ENCODE measurements at places on chromosomes 11 and 22.

DNA sequence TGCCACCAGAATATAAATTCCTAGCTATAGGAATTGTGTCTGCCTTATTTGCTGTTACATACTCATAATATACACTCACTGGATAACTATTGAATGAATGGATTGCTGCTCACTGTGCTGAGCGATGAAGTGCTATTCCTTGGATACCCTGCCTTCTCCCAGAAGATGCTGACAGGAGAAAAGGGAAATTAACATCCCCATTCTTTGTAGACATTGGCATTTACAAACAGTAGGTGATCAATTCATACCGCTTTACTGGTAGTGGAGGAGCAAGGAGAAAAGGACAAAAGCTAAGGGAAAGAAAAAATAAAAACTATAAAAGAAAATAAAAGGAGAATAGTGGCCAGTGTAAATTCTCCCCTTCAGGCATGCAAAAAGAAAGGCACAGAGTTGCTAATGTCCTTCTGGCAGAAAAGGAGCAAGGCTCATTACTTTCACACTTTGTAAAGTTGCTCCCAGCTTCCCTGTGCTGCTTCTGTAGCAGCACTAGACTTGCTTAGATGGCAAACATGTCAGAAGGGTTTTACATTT, 183.0 kb downstream of the LUZP2 start:
- no peak for DNase-seq

GRCh38 chr11:1705126-1706052, 8.4 kb downstream of the KRTAP5-6 start:
- DNase-seq, result no peak

DNA sequence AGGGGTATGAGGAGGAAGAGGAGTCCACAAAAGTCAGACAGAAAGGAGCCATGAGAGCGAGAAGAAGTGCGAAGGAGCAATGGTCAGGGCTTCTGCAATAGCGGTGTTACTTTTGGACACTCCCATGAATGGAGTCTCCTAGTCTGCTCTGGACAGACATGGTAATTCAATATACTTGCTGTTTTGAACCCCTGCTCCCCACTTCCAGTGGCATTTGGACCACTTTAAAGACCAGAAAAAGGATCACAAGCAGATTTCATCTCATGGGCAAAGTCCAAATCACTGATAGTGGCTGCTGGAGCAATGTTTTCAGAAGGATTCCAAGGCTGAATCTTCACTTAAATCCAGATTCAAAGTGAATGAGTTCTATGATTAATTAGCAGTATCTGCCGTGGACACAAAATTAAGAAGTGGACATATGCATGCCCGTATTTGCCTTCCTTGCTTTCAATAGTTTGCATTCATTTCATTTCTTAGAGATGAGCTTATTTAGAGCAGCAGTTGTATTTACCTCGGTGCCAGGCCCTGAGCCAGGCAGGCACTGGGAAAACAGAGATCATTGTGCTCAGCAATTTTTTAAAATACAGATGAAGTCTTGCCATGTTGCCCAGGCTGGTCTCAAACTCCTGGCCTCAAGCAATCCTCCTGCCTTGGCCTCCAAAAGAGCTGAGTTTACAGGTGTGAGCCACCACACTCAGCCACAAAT, 72.0 kb downstream of the SLC1A2 start:
- DNase-seq, result no peak

- DNase-seq, result peak; percentile 69
These were observed 43.2 kb upstream of the CLMP start for GRCh38 chr11:123238297-123238696.

GRCh38 chr11:73453562-73453961, 77.4 kb downstream of the RELT start:
- DNase-seq, result peak; percentile 31

DNA sequence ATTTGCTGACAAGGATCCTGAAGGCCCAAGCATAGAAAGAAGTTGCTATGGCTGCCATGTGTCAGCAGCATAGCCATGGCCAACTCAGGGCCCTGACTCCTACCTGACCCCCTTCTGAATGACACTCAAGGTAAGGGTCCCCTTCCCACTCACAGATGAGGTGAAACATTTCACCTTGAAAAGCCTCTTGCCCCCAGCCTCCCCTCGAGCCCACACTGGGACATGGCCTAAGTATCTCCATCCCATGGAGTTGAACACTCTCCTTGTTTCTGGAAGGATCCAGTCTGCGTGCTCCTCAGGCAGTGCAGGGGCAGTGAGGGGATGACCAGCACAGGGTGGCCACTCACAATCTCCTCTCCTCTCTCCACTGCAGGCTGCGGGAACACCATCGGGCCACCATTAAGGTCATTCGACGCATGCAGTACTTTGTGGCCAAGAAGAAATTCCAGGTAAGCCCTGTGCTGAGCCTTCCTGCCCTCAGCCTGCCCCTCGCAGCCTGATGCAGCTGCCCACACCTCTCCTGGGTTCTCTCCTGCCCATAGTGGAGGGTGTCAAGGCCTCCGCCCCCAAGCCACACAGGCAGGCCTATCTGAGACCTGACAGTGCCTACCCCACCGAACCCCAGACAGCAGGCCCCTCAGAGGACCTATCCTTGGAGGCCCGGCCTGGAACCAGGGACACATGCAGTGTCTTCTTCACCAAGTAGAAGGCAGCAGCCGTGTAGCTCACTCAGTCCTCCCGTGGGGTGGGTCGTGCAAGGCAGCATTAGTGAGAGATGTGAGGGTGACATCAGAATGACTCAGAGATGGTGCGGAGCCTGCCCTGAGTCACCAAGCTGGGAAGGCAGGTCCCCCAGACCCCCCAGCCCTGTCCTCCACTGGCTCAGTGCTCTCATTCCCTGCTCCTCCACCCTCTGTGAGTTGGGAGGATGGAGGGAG, 68.9 kb upstream of the KCNQ1OT1 start:
- DNase-seq, result peak; percentile 88

DNA sequence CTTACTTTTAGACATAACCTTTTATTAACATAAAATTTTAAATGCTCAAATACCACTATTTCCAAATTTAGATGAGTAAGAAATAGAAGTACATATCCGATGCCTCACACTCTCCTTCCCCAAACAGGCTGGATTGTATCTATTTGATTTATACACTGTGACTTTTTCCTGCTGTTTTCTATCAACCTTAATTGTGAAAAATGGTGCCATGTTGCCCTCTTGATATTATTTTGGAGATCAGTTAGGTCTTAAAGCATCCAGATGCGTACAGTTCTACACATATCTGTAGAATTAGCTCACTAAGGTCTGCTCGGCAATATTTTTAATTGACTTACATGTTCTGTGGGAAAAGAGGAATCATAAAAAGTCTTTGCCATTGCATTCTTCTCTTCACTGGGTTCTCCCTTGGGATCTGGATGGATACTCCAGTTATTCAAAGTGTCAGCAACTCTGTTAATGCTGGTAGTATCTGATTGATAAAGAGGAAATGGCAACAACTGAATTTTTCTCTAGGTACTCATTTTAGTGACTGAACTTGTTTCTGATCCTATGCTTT, 27.2 kb downstream of the EIF3M start:
- DNase-seq, result no peak

DNA sequence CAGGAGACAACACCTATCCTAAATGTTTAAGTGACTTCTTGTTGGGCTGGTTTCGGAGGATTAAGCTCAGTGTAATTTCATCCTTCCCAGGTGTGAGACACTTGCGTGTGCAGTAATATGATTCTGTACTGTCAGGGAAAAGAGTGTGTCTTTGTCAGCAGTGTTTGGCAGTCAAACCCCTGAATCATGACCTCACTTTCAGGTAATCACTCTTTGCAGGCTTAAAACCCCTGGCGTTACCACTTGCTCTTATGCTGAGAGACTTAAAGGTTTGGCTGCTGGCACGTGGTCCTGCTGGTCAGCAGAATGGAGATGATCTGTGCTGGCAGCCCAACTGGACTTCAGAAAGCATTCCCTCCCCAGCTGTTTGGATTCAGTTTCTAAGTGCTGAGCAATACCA, 56.1 kb downstream of the APIP start:
- DNase-seq, result peak; percentile 32

DNA sequence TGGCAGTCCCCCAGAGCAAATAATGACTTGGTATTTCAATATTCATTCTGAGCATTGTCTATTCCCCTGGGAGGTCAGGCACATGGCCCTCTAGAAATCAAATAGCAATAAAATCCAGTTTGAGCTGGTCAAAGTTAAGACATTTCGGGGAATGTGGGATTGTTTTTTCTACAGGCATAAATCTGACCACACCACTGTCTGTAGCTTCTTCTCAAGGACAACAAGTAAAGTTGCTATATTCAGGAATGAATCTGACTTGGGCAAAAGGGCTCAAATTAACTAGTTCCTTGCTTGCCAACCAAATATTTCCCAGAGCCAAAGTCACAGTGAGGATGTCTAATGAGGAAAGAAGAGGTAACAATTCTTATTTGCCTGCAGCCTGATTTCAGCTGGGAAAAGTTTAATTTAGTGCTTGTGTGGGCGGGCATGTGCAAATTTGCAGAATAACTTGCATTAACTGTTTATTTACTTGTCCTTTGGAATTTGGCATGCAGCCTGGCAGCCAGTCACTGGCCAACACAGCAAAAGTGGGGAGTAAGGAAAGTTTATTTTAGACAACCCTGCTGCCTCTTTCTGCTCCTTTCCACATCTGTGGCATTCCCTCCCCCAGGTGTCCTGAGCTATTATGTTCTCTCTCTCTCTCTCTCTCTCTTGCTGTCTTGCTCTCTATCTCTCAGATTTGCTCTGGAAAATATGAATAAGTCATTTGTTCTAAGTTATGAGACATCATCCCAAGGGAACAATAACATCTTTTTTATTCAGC, 51.2 kb upstream of the ARHGAP20 start:
- peak; percentile 55 for DNase-seq

DNA sequence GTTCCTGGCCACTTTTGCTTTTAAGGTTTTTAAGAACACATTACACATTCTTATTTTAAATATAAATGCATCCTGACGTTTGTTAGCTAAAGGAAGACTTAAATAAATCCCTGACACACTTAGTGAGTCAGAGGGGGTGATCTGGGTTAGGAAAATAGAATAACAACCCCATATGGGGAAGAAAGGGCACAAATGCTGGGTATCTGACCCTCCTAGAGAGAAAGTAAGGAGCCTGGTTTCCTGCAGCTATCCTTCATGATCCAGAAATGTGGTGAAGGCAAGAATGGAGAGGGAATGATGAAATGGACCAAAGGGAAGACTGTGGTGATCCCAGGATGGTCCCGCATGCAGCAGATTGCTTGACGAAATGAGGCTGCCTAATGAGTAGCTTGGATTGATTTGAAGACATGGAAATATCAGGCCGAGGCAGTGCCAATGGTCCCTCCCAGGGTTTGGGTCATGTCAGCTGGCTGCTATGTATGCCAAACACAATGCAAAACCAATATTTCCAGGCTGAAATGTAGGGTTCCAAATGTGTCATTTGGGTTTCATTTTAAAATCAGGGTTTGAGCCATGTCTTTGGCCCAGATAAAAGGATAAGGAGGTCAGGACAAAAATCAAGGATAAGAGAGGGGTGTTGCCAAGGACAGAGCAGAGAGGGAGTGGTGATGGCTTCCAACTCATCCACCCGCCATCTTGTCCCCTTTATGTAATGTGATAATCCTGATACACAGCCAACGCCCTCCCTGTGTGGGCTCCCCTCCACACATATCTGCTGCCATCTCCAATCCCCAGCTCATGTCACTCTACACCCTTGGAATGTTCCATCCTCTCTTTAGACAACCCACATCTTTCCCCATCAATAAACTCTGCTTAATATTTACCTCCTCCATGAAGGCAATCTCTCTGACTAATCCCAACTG, 135.1 kb upstream of the PITPNB start:
- no peak for DNase-seq

GRCh38 chr22:43889860-43890253, 2.0 kb downstream of the PNPLA5 start:
- DNase-seq, result peak; percentile 58

DNA sequence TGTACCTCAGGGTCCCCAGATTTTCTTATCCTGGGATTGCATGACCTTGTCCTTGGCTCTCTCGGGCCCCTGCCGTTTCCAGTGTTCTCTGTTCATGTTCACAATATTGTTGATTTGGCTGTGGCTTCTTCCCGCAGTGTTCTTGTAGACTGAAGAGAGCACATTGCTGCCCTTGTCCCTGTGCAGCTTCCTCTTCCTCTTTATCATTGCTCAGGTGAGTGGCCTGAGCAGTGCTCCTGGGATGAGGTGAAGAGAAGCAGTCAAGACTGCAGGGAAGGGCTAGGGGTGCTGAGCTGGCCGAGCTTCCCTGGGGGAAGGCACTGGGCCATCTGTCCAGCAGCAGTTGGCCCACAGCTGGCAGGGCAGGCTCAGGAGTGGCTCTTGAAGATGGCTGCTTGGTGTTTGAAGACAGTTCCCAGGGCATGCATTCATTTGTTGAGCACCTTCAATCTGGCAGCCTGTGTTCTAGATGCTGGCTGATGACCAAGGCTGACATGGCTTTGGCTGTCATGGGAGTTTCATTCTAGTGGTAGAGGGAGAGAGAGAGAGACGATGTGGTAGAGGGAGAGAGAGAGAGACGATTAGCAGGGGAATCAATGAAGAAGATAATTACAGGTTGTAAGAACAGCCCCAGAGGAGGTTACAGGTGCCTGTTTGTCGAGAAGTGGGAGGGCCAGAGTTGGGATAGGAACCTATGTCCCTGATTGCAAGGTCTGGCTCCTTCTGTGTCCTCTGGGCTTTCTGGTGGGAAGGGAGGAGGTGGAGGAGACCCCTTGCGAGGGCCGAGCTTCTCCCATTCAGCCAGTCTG, 17.4 kb downstream of the BMAL1 start:
- DNase-seq, result no peak

DNA sequence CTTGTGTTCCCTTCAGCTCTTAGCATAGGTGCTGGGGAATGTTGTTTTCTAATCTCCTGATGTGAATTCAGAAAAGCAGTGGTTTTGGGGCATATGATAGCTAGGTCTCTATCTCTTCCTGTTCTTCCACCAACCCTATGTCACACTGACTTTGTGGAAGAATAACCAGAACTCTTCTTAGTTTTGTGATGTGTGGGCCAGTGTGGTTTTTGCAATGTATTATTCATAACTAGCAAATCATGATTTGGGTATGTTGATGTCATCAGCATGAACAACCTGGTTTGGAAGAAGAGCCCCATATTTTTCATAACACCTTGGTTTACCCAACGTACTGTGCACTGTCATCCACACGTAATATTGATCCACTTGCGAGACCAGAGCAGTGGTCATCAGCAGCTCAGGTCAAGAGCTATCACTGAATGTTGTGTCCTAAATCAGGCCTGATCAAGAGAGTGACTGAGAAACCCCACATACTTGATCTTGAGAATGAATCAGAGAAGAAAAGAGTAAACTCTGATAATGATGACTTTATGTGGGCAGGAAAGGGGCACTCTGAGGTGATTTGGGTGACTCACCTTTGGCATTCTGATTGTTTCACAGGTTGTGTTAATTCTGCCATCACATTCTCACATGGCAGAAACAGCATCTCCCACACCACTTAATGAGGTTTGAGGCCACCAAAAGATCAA, 19.4 kb upstream of the MS4A6E start:
- DNase-seq, result no peak

DNA sequence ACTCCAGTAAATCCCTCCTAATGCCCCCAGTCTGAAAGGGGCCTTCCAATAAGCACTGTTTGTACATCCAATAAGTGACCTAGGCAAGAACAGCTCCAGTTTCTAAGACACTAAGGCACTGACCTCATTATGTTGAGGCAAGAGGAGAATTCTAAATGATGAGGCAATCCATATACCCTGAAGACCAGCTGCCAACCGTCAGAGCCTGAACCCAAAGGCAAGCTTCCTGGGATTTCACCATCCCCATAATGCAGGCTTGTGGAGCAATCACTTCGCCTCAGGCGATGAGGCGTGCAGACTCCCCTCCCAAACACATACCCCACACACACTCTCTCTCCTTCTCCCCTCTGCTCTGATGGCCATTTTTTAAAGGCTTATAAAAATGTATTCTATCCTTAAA, 49.5 kb downstream of the LGR4 start:
- DNase-seq, result peak; percentile 54
